Cardiac muscle cell (in vitro differentiated cells and primary cell): ENCODE measurements at places on chromosomes 12 and 14. TPM values are rescaled to one million over a fixed set of nuclear protein-coding genes. Genes with fewer than 3 reads are reported as not detected.

MYL6B gene
- total RNA-seq: 218 and 293 TPM in 2 replicates

POC1B gene
- total RNA-seq: 11.0 and 12.8 TPM in 2 replicates

OR11H6 gene
- total RNA-seq: not detected in 2 replicates

CLEC1A gene
- not detected in 2 replicates for total RNA-seq

NXPH4 gene
- 0.80 and 1.1 TPM in 2 replicates for total RNA-seq

ATF1 gene
- 14.4 and 21.2 TPM in 2 replicates for total RNA-seq

ABCD2 gene
- total RNA-seq: 0.14 and 0.15 TPM in 2 replicates

OTX2 gene
- total RNA-seq: 3.3 and 7.1 TPM in 2 replicates

SLC15A4 gene
- 29.4 and 39.4 TPM in 2 replicates for total RNA-seq

TNFRSF1A gene
- 32.8 and 33.3 TPM in 2 replicates for total RNA-seq

SRRM4 gene
- total RNA-seq: 0.14 and 0.21 TPM in 2 replicates

DNA sequence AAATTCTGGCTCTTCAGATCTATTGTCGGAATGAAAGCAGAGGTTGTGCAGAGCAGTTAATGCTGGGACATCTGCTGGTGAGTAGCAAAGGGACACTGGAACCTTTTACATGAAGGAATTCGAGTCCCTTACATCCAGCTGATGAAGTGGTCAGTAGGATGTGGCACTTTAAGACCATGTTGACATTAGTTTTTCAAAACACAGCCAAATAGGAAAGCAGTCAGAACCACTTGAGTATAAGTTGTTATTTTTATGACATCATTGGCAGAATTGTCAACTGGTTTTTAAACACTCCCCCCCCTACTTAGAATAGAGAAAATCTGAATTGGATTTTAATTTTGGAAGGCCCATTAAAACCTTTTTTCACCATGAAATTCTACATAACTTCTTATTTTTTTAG lies 46.8 kb upstream of the AMN start:
- no peak for DNase-seq
- H3K27me3 ChIP-seq: no peaks in the 10 kb centered on the region
- H3K36me3 ChIP-seq: peaks cover 13% of the 10 kb centered on the region
- H3K27ac ChIP-seq: no peak overlapping the region
- H3K4me3 ChIP-seq: no peak overlapping the region

- H3K27ac ChIP-seq: no peak overlapping the region
- no peaks in the 10 kb centered on the region for H3K36me3 ChIP-seq
- H3K27me3 ChIP-seq: no peaks in the 10 kb centered on the region
These were observed 53.0 kb downstream of the NPAS3 start for GRCh38 chr14:32991691-32992090.

GRCh38 chr12:15629108-15629507 lies 160.1 kb downstream of the EPS8 start:
- no peak overlapping the region for H3K4me3 ChIP-seq
- no peaks in the 10 kb centered on the region for H3K36me3 ChIP-seq
- H3K4me1 ChIP-seq: peaks cover 17% of the 10 kb centered on the region
- no peaks in the 10 kb centered on the region for H3K27me3 ChIP-seq

DNA sequence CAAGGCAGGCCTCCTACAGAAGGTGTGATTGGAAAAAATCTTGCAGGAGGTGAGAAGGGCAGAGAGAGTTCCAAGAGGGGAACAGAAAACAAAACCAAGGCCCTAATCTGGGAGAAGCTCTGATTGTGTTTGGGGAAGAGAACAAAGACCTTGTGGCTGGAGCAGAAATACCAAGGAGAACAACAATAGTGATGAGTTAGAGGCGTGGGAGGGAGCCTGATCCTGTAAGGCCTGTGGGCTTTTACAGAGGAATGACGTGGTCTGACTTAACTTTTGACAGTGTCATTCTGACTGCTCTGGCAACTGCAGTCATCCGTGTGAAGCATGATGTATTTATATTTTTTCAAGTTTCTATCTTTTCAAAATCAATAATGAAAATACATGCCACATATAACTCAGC lies 200.6 kb downstream of the ANO4 start:
- H3K4me1 ChIP-seq: no peaks in the 10 kb centered on the region
- no peak overlapping the region for H3K27ac ChIP-seq
- no peaks in the 10 kb centered on the region for H3K27me3 ChIP-seq
- H3K36me3 ChIP-seq: no peaks in the 10 kb centered on the region

DNA sequence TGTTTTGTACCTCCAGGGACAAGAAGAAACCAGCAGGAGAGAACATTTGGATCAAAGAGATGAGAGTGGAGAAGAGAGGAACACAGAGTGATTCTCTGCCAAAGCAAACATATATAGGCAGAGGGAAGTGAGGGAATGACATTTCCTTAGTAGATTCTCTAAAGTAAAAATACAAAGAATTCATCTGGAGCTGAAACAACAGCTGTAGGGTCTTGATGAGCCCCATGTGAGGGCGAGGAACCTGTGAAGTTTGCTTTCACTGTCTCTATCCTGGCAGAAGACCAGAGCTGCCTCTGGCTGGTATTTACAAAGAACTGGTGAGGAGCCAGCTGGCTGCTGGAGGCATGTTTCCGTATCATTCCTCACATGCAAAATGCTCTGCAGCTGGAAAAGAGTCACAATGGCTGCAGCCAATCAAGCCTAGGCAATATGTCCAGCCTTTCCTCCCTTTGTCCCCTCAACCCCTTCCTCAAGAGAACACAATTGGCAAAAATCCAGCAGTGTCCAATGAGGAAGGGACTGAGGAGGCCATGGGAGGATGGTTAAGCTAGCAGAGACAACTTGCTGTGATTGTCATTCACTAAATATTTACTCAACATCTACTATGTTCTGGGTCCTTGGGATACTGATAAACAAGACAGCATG lies 122.5 kb downstream of the PHLDA1 start:
- no peak overlapping the region for H3K4me3 ChIP-seq
- no peak for DNase-seq
- H3K4me1 ChIP-seq: peaks cover 11% of the 10 kb centered on the region
- H3K36me3 ChIP-seq: no peaks in the 10 kb centered on the region
- H3K27ac ChIP-seq: no peak overlapping the region

DNA sequence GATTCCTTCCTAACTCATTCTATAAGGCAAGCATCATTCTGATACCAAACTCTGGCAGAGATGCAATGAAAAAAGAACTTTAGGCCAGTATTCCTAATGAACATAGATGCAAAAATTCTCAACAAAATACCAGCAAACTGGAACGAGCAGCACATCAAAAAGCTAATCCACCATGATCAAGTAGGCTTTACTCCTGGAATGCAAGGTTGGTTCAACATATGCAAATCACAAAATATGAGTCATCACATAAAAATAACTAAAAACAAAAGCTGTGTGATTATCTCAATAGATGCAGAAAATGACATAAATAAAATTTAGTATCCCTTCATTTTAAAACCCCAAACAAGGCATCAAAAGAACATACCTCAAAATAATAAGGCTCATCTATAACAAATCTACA lies 98.9 kb downstream of the ACSS3 start:
- H3K36me3 ChIP-seq: peaks cover 12% of the 10 kb centered on the region
- DNase-seq: no peak
- H3K27me3 ChIP-seq: no peaks in the 10 kb centered on the region
- no peak overlapping the region for H3K27ac ChIP-seq
- no peaks in the 10 kb centered on the region for H3K4me1 ChIP-seq
- no peak overlapping the region for H3K4me3 ChIP-seq

DNA sequence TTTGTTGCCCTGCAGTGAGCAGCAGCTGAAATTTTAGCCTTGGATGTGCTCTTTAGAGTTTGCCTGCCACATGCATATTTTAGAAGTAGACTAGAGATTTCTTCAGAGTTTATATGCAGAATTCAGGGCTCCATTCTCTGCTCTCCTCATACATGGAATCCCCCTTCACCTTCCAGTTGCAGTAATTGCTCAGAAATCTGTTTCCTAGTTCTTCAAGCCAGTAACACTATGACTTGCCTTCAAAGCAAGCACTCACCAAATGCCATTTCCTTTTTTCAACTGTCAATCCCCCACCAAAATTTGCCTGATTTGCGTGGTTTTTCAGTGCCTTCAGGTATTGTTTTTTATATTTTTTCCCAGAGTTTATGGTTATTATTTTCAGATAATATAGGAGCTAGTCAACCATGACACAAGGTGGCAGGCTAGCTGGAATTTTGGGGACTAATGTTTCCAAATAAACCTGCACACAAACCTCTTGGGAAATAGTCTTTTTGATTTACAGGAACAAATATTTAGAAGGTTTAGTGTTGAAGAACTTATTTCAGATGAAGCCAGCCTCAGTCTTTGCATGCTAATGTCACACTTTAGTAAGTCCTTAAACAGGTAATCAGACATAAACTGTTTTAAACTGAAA lies 79.2 kb downstream of the ASCL1 start:
- no peaks in the 10 kb centered on the region for H3K36me3 ChIP-seq
- no peaks in the 10 kb centered on the region for H3K4me1 ChIP-seq
- DNase-seq: no peak

DNA sequence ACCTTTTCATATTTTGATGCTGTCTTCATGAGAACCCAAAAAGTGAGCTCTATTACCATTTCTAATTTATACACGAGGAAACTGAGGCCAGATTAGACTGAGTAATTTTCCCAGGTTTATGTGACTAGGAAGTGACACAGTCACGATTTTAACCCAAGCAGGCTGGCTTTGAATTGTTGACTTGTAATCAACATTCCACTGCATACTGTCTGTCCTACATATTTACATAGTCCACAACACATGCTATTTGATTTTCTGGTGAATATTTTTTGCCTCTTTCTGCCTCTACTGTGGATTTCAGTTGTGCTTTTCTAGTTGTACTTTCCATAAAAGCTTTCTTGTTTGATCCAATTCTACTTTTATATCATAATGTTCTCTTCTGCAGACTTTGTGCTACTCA lies 8.2 kb downstream of the TAS2R7 start:
- DNase-seq: no peak
- H3K27me3 ChIP-seq: no peaks in the 10 kb centered on the region
- no peaks in the 10 kb centered on the region for H3K4me1 ChIP-seq
- no peak overlapping the region for H3K27ac ChIP-seq

DNA sequence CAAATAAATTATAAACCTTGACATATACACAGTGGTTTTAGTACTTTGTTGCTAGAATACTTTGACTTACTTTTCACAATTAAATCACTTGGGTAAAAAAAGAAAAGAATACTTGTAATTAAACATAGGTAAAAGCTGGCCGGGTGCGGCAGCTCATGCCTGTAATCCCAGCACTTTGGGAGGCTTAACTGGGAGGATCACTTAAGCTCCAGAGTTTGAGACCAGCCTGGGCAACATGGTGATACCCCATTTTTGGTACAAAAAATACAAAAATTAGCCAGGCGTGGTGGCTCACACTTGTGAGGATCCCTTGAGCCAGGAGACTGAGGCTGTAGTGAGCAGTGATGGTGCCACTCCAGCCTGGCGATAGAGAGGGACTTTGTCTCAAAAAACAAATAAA lies 7.8 kb downstream of the STX2 start:
- no peak for DNase-seq
- H3K4me3 ChIP-seq: no peak overlapping the region
- H3K27ac ChIP-seq: no peak overlapping the region
- H3K36me3 ChIP-seq: no peaks in the 10 kb centered on the region

DNA sequence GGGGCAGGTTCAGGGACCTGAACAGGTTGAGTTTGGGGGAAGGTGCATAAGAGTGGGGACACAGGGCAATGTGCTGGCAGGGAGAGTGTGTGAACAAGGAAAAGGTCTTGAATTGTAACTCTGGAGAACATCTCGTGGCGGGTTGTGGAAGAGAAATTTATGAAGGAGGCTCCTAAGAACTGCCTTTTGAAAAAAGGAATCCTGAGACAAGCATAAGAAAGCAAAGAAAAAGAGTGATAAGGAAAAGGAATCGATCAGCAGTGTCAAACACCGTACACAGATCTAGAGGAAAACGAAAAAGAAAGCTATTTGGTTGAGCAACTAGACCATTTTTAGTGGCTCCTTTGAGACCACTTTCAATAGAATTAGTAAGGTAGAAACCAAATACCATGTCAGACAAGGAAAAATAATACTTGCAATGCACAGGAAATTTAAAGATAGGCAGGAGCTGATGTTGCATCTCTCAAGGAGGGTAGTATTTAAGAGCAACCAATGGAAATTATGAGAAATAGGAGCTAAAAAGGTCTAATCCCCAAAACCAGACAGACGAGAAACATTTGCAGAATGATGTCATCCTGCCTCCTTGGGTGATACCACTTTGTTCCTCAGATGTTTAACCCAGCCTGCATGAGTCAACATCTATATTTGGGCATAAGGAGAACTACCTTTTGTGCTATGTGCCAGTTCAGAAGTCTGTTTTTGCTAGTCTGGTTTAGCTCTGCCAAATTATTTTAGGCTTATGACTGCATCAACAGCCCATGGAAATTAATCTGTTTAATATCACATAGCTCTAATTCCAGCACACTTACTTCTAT lies 64.5 kb upstream of the STK38L start:
- no peak overlapping the region for H3K4me3 ChIP-seq
- H3K4me1 ChIP-seq: peaks cover 6% of the 10 kb centered on the region
- no peak overlapping the region for H3K27ac ChIP-seq
- peaks cover 3% of the 10 kb centered on the region for H3K27me3 ChIP-seq
- H3K36me3 ChIP-seq: no peaks in the 10 kb centered on the region
- peak; percentile 88 for DNase-seq

DNA sequence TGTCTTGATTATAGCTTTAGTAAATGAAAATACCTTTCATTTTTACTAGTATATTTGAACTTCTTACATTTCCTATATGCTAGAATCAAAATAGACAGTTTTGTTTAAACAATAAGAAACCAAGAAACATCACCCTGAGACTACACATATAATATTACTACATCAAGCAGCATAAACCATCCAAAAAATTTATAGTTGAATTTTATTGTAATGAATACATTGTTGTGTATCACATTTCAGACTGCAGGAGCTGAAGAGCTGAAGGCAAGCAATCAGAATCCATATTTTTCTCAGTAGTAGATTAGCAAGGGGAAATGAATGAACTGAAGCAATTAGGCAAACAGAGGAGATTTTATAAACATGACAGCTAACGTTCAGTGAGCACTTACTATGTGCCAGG lies 379.2 kb downstream of the BTG1 start:
- no peak overlapping the region for H3K27ac ChIP-seq
- no peaks in the 10 kb centered on the region for H3K27me3 ChIP-seq
- H3K4me3 ChIP-seq: no peak overlapping the region
- no peak for DNase-seq
- H3K4me1 ChIP-seq: peaks cover 8% of the 10 kb centered on the region
- H3K36me3 ChIP-seq: no peaks in the 10 kb centered on the region

- H3K27me3 ChIP-seq: no peaks in the 10 kb centered on the region
- no peak overlapping the region for H3K4me3 ChIP-seq
- no peak overlapping the region for H3K27ac ChIP-seq
- DNase-seq: no peak
- H3K36me3 ChIP-seq: no peaks in the 10 kb centered on the region
These were observed 958.3 kb downstream of the GALC start for GRCh38 chr14:87034680-87035079.

GRCh38 chr12:68815232-68815927 lies 7.4 kb downstream of the MDM2 start:
- DNase-seq: no peak
- H3K27ac ChIP-seq: no peak overlapping the region
- H3K4me3 ChIP-seq: no peak overlapping the region
- no peaks in the 10 kb centered on the region for H3K27me3 ChIP-seq
